ENCODE measurements at places on chromosomes 2 and 18.

DNA sequence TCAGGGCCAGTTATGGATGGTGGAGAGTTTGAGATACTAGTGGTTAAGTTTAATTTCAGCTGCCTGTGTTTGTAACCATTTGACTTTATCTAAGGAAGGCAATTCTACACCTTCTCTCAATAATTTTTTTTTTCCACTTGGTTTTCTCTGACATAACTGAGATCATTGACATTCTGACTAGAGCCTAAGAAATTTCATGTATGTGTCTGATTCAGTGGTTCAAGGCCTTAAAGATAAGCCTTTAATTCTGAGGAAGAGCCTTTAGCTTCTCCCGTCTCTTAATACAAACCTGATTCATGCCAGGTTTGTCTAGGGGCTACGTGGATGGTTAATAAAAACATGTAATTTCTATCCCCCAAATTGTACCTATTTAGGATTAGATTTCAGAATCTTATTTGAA, 971.4 kb downstream of the DPP10 start:
- DNase-seq, result no peak

GRCh38 chr2:70047451-70047850, 39.8 kb upstream of the PCBP1 start:
- DNase-seq, result no peak

GRCh38 chr2:74347742-74348141, 4.5 kb upstream of the SLC4A5 start:
- no peak for DNase-seq

DNA sequence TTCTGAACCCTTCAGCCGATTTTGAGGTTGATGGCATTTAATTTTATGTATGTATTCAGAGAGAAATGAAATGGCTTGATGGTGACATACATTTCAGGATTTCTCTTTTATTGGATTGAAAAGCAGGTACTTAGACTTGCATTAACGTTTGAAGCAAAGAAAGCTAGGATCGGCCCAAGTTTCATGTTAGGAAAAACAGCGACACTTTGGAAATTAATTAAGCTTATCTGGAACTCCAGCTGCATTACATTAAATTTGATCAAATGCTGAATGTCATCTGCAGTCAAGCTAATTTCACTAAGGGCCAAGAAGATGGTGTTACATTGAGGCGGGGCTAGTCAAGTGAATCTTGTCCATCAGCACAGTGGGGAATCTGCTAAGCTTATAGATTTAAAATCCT, 441.8 kb downstream of the IRS1 start:
- DNase-seq, result no peak

GRCh38 chr2:148616662-148617061, 27.9 kb upstream of the EPC2 start:
- DNase-seq, result no peak

DNA sequence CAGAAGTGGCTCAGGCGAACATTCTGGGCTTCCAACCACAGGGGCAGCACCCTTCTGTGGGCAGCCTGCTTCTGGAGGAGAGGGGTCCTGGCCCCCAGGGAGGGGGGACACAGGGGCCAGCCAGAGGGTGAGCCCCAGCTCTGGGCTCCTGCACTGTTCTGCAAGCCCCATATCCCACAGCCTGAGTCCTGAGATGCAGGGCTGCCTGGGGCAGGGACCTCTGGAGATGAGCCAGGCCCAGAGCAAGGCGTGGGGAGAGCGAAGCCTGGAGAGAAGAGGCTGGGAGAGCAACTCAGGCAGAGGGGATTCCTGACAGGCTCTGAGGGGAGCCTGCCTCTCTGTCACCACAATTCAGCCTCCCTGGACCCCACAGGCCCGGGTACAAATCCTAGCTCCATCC, 13.5 kb upstream of the PRSS56 start:
- no peak for DNase-seq

GRCh38 chr2:149611100-149611820, 23.7 kb upstream of the MMADHC start:
- DNase-seq, result peak; percentile 29

GRCh38 chr2:47271054-47272000, 116.2 kb upstream of the STPG4 start:
- peak; percentile 29 for DNase-seq

DNA sequence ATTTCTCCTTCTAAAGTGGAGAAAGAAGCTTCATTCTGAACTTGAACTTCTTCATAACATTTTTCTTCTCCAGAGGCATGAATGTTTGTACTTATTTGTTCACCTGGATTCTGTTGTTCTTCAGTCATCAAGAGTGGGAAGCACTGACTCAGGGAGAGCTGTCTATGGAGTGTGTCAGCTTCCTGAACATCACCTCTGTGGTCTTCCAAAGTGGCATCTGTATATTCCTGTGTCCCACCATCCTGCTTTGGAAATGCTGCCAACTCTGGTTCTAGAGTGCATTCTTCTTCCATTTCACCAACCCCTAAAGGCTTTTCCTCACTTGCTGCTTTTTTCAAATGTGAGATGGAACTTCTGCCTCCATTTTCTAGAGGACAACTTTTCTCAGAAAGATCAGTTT, 59.5 kb downstream of the TTN start:
- no peak for DNase-seq

- no peak for DNase-seq
Measured at GRCh38 chr2:214695789-214696188, 113.7 kb downstream of the BARD1 start.

DNA sequence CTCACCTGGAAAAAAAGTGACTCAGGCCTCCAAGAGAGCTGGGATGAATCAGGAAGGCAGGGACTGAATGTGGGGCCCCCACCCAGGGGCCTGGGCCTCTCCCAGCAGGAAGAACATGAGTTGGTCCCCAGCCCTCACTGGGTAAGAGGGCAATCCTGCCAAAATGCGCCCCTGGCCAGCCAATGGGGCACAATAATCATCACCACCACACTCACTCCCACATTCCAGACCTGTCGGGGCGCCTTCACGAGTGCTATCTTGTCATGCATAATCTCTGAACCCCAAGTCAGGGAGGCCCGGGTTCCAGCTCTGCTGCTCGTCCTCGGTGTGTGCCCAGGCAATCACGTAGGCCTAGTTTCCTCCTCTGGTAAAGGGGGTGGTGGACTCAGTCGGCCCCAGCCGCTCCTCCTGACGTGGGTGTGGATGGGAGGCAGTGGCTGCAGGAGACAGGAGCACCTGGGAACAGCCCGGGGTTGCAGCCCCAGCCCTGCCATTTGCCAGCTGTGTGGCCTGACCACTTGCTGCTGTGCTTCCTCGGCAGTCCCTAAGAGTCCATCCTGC, 115.1 kb downstream of the CYP26B1 start:
- DNase-seq, result no peak

DNA sequence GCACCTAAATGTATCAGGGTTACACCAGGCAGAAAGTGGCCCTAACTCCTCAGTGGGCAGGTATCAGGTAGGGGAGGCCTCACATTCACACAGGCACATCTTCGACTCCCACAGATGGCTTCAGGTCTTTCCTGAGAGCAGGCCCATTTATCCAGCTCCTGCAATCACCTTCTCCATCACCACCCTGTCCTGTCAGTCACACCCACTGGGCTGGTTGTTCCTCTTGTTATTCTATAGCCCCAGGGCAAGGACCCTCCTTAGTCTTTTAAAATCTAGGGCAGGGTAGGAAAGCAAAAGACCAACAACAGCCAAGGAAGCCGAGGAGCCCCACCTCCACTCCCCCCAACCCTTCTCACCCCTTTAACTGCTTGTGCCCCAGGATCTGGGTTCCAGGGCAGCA, 9.1 kb upstream of the HOXD4 start:
- DNase-seq, result no peak

All from A549 (cell line).